ENCODE measurements at places on chromosomes 12 and 14.

- DNase-seq, result peak; percentile 52
Observed at GRCh38 chr12:122471324-122472226, 29.2 kb downstream of the ZCCHC8 start.

- DNase-seq, result no peak
Observed at GRCh38 chr14:35406506-35407305, 2.2 kb upstream of the NFKBIA start.

GRCh38 chr12:114266536-114266935, 139.4 kb downstream of the TBX5 start:
- no peak for DNase-seq

DNA sequence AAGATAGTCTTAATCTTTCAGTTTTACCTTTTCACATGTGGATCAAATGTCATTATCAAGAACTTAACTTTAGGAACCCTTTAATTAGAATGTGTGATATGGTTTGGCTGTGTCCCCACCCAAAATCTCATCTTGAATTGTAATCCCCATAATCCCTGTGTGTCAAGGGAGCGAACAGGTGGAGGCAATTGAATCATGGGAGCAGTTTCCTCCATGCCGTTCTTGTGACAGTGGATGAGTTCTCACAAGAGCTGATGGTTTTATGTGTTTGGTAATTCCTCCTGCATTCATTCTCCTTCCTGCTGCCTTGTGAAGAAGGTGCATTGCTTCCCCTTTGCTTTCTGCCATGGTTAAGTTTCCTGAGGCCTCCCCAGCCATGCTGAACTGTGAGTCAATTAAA, 160.6 kb downstream of the MON2 start:
- DNase-seq, result no peak

GRCh38 chr12:103369929-103370328, 125.8 kb downstream of the C12orf42 start:
- DNase-seq, result no peak

DNA sequence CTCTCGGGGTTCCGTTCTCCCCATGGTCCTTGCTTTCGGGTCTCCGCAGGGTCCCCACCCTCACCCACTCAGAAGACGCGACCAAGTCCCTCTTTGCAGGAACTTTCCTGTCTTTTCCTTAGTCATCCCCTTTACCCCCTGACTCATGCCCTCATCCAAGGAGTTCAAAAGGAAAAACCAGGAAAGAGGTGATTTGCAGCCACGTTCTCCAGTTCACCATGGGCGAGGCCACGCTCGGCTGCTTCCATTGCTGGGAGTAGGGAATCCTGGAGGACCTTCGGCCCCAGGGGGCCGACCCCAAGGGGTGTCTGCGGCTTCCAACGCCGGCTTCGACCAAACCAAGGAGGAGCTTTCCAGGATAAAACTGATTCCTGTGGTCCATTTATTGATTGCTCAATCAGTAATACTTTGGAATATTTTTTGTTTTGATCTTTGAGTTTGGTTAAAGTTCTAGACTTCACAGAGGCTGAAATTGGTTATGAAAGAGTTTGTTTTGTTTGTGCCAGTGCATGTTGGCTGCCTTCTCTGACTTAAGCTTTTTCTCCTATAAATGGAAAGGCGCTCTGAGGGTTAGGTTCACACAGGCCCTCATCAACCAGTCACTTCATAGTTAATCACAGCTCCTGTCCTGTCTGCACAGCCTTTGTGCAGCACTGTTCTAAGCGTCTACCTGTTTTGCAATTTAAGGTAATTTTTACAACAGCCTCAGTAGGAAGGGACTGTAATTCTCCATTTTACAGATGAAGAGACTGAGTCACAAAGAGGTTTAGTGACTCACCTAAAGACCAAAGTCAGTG, 827 bp downstream of the ALDH2 start:
- no peak for DNase-seq

- no peak for DNase-seq
Observed at GRCh38 chr12:89386138-89386537, 33.8 kb upstream of the DUSP6 start.

- no peak for DNase-seq
Observed at GRCh38 chr14:94673781-94674231, 61.6 kb downstream of the SERPINA3 start.

DNA sequence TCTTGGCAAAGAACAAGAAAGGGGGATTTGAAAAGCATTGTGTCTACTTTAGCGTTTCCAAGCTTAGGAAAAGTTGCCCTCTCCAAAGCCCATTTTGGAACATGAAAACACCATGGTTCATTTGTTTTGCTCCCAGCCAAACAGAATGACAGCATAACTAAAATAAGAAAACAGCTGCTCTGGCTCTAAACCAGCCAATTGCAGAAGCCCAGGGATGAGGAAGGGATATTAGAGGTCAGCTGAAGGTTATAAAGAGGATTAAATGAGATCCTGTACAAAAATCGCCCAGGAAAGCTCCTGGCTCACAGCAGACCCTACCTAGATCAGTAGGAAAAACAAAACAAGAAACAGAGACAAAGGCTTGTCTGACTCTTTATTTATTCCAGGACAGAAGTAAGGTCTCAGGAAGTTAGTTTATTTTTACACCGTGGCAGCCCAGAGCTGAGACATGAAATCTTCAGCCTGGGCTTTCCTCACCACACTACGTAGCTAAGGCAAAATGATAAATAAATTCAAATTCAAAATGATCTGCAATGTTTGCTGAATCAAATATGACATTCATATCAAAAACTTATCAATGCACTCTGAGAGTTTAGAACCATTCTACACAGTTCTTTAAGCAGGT, 25.9 kb downstream of the SPX start:
- no peak for DNase-seq

DNA sequence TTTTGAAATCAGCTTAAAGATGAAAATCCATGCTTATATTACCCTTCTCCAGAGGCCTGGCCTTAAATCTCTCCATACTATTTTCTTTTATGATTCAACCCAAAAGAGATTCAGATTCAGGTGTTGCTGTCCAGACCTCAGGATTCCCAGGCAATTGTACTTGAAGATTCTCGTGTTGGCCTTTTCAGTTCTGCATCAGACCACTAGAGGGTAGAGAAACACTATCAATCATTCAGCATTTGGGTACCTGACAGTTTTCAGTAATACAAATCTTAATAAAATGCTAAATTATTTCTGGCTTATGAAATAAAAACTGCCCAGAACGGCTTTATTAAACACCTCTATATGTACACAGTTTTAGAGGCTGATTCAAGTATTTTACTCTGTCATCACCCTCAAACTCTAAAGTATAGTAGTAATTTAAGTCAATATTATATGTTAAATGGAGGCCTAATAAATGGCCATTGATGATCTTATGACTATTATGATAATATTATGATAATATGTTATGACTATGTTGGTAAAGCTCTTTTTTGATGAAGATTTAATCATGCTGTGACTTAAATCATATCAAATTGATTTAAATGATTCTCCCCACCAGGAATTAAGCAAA, 301.1 kb downstream of the DUSP6 start:
- peak; percentile 57 for DNase-seq

DNA sequence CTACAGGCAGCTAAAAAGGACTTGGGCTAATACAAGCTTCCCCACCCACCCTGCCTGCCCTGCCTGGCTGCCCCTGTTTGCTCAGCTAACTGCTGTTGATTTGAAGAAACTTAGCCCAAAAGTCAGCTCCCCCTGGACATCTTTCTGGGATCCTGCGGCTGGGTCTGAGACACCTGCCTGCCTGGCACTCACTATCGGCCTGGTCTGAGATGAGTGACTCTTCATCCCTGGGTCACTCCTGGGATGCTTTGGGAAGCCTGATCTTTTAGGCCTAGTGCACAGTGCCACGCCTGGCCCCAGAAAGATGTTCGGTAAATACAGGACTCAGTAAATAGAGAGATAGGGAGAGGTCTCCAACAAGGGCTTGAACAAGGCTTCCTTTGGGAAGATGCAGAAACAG, 211.3 kb upstream of the DIO3 start:
- no peak for DNase-seq

- DNase-seq, result no peak
Observed at GRCh38 chr12:16435875-16436554, 88.6 kb downstream of the MGST1 start.

- DNase-seq, result no peak
Observed at GRCh38 chr12:6384499-6385436, 806 bp downstream of the LTBR start.

DNA sequence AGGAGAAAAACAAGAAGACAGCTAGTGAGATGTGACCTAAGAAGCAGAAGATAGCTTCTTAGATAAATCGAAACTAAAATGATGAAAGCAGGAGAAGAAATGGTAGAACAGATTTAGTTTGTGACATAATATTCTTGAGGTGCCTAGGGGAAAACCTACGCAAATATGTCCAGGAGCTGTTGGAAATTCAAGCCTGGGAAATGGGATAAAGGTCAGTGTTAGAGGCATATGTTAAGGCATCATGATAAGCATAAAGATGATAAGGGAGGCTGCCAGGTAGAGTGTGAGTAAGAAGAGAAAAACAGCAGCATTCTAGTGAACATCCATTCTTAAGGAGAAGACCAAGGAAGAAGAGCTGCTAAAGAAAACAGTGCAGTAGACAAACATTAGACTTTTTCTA, 109.6 kb upstream of the LGR5 start:
- DNase-seq, result no peak

GRCh38 chr14:56964895-56965294, 154.6 kb upstream of the OTX2 start:
- DNase-seq, result no peak

GRCh38 chr12:91127306-91127705, 16.0 kb upstream of the LUM start:
- no peak for DNase-seq

DNA sequence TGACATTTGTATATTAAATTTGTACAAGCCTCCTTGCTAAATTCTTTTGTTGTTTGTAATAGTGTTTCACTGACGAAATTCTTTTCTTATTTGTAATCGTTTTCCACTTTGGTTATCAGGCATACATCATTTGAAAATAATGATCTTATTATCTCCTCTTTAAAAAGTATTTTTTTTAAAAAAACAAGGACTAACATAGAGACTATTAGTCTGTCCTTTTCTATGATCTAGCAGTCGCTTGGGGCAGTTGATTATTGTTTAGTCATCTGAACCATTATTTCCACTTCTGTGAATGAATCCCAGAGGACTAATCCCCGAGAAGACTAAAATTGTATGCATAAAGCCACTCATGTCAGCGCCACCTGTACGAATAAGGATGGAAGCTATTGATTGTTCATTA, 11.5 kb downstream of the ADGRD1 start:
- no peak for DNase-seq

GRCh38 chr12:15963271-15963670, 52.1 kb downstream of the DERA start:
- no peak for DNase-seq

GRCh38 chr12:24838531-24838950, 110.4 kb downstream of the BCAT1 start:
- DNase-seq, result no peak

DNA sequence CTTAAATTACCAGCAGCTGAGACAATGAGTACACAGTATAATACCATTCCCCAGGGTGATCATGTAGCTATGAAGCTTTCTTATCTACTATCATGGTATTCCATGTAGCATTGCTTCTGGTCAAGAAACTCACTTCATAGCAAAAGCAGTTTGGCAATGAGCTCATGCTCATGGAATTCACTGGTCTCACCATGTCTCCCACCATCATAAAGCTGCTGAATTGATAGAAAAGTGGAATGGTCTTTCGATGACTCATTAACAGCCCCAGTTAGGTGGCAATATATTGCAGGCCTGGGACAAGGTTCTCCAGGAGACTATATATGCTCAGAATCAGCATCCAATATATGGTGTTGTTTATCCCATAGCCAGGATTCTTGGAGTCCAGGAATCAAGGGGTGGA, 553.7 kb downstream of the FOXG1 start:
- no peak for DNase-seq

DNA sequence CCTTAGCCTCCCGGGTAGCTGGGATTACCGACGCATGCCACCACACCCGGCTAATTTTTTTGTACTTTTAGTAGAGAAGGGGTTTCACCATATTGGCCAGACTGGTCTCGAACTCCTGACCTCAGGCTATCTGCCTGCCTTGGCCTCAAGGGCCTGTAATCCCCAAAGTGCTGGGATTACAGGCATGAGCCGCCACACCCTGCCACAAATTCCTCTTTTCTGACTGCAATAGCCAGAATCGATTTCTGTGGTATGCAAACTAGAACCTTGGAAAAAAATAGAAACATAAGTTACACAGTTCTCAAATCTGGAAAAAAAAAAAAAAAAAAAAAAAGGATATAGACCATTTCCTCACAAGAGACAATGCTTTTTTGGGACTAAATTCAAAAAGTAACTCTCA, 184.6 kb upstream of the EGLN3 start:
- no peak for DNase-seq

DNA sequence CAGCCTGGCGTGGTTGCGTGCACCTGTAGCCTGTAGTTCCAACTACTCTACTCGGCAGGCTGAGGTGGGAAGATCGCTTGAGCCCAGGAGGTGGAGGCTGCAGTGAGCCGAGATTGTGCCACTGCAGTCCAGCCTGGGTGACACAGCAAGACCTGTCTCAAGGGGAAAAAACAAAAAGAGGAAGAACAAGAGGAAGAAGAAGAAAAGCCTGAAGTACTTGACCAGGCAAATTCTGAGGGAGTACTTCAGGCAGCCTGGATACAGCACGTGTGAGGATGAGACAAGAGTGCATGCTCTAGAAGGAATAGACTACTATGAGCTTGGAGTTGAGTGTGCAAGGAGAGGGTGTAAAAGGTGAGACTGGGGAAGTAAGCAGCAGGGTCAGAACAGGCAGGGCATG, 1.8 kb downstream of the GDF3 start:
- DNase-seq, result no peak

GRCh38 chr14:60092526-60092920, 800 bp downstream of the PCNX4 start:
- no peak for DNase-seq

DNA sequence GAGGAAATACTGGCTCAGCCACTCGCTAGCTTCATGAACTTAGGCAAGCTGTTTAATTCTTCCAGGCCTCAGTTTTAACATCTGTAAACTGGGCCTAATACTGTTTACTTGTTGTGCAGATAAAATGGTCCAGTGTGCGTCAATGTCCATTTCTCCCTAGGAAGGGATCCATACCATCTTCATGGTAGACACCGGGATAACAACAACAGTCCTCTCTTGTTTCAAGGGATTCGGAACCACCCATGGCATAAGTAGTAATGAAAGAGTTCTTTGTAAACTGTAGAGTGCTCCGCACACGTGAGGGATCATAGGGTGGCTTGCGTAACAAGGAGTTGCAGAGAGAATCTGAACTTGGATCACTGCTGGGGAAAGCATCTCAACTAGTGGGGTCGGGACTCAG, 17.3 kb upstream of the CHGA start:
- no peak for DNase-seq

DNA sequence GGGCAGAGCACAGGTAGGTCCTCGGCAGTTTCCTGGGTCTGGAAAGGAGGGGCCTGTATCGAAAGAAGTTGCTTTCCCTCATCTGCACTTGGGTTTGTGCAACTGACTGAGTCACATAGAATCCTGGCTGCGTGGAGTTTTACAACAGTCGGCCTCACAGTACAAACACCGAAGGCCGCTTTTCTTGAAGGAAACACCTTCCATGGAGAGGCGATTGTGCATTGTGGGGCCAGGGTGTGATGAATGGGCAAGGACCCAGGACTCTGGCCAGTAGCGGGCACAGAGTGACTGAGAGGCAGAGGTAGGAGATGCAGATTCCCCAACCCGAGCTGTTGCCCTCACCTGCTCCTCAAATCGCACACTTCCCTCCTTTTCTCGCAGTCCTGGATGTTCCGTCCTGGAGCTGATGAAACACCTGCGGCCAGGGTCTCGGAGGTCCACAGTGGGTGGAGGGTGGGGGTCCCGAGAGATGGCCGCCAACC, 7.7 kb downstream of the CCND2 start:
- DNase-seq, result no peak

Data from memory B cell (primary cell).